Occipital lobe (tissue), 3 donors: ENCODE measurements at places on chromosomes 2 and 18. TPM values are rescaled to one million over a fixed set of nuclear protein-coding genes. Genes with fewer than 3 reads are reported as not detected.

GRCh38 chr18:66582211-66582610, 21.7 kb downstream of the CDH19 start:
- no peak for DNase-seq

GRCh38 chr18:31581498-31582197, 10.0 kb upstream of the TTR start:
- no peak for DNase-seq

- DNase-seq: no peak
Observed at GRCh38 chr2:238123991-238124470, 14.4 kb upstream of the KLHL30 start.

DNAH7 gene
- 16.5 TPM for total RNA-seq

GRCh38 chr2:20170704-20171250, 54.2 kb downstream of the SDC1 start:
- no peak for DNase-seq

- no peak for DNase-seq
Observed at GRCh38 chr18:55982992-55983391, 395.0 kb upstream of the TCF4 start.

DNA sequence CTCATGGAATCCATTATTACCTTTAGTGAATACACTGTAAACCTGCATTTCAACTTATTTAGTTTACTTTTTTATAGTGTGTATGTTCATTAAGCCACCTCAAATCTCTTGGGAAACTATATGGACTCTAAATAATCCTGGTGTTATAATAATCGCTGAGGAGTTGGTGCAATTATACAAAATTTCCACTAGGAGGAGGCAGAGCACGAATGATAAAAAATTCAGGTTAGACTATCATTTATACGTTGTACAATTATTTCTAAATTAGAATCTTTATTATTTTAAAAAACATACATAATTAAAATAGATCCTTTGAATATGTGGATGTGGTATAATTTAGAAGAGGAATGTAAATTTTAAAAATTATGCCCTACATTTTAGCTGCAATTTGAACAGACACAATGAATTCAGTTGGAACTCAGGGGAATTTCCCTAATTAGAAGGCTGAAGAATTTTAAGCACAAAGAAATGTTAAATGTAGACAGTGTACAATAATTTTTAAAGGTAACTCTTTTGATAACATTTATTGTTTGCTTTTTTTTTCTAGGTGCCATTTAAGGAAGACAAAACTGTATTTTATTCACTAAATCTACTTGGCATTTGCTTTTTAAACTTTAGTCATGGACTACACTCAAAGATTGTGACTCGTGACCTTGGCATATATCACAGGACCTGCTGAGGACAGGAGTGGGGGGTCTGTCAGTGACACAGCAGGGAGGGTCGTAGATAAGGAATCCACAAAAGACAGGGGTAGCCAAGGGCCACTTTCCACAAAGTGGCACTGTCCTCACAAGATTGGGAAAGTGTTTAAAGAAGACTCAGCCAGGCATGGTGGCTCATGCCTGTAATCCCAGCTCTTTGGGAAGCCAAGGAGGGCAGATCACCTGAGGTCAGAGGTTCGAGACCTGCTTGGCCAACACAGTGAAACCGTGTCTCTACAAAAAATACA, 45.5 kb downstream of the RAB12 start:
- DNase-seq: no peak

GRCh38 chr2:36530178-36530982, 67.6 kb downstream of the FEZ2 start:
- no peak for DNase-seq

GRCh38 chr2:55965276-55965675, 41.7 kb upstream of the EFEMP1 start:
- DNase-seq: no peak

DNA sequence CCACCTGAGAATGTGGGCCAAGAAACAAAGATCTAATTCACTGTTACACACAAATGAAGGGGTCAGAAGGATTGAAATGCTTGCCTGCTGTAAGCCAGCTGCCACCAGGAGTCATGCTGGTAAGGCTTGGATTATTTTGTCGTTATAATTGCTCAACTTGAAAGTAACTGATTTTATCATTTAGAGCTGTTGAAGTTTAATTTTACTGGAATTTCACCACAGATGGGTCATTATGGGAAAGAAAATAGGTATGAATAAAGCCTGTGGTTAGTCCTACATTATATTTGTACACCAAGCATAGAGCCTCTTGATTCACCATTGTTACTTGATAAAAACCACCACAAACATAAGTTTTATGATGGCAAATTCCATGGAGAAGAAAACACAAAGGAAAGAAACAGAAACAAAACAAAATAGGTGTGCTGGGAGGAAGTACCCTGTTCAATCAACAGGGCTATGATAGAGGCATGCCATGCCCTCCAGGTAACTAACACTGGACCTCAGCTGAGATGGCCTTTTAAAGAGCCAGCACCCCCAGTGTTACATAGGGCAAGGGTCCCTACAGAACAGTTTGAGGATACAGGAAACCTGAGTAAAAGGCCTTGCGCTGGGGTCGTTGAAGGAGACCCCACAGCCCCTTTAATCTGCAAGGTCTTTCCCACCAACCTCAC, 3.0 kb downstream of the CLEC4F start:
- no peak for DNase-seq

DNA sequence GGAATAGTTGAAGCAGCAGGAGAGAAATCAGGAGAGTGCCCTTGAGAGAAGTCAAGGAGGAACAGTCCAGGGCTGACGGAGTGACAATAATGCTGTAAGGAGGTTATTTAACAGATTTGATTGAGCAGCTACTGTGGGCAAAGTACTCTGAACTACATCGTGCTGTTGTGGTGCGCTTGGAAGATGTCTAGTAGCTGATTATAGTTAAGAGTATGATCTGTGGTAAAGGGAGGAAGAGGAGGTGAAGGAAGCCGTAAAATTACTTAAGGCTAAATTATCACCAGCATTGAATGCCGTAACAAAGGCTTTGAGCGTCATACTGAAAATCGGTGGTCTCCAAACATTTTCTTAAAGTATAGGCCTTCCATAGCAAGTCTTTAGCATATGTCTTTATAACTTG, 4.5 kb downstream of the PCBP1 start:
- DNase-seq: no peak

- no peak for DNase-seq
Observed at GRCh38 chr2:54226260-54226659, 29.8 kb downstream of the TSPYL6 start.

- DNase-seq: no peak
Observed at GRCh38 chr2:42850016-42850805, 57.8 kb upstream of the HAAO start.

DNA sequence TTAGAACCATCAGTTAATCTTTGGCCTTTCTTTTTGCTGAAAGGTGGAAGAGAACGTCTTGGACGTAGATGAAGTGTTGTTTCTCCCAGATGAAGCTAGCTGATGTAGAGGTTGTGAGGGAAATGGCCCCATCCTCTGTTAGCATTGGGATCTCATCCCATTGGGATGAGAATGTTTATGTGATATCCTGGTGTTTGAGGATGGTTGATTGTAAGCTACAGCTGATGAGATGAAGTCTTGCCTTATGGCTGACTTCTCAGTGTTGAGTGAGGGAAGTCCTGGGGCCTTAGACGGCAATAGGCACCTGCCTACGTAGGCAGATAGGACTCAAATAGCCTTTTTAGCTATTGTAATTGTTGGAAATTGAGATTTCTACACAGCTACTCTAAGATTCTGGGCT, 211.3 kb downstream of the MYCN start:
- no peak for DNase-seq

REG3A gene
- not detected for total RNA-seq

- DNase-seq: no peak
Observed at GRCh38 chr2:38634684-38635083, 31.2 kb upstream of the GALM start.

DNA sequence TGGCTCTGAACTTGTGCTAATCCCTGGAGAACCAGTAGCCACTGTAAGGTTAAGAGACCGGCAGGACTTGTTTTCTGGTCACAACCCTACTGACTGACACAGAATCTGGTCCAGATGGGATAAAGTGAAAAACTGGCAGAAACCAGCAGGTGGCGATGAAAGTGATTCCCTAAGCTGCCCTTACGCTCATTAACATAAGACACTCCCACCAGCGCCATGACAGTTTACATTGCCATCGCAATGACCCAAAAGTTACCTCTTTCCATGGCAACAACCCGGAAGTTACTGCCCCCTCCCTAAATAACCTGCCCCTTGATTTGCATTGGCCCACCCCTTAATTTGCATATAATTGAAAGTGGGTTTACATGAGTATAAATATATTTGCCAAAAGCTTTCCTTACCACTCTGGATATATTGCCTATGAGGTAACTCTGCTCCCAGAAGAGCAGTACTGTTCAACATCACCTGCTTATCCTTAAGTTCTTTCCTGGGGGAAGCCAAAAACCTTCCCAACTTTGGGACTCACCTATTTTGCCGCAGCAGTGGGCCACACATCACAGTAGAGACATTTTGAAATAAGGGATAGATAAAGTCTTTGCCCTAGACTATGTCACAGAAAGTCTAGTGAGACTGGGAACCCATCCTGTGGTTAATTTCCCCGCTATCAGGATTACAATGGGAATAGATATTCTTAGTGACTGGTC, 35.8 kb upstream of the AFF3 start:
- no peak for DNase-seq

DNA sequence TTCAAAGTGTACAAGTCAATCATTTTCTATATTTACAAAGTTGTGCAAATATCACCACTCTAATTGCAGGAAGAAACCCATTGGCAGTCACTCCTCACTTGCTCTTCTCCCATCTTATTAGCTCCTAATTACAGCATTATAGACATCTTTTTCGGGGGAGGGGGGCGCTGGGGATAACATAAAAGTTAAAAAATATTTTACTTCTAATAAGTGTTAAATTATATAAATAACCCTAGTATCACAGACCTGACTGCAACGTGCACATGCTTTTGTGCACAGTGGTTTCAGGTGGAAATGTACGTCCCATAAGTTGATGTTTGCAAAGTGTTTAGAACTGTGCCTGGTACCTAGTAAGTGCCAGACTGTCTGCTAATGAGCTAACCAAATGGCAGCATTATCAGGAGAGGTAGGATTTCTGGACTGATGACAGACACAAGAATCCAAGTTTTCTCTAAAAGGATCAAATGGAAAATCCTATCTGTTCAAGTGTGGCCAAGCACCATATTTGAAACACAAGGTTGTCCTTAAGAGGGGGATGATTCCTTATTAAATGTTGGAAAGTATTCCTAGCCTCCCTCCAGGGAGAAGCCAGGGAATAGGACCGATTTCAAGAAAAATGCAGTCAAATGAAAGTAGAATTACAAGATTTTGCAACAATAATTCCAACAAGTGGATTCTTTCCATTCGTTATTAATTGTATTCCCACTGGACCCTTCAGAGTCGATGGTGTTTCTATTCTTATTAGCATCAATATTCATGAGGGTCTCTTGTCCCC, 70.0 kb downstream of the ACKR3 start:
- no peak for DNase-seq

DNA sequence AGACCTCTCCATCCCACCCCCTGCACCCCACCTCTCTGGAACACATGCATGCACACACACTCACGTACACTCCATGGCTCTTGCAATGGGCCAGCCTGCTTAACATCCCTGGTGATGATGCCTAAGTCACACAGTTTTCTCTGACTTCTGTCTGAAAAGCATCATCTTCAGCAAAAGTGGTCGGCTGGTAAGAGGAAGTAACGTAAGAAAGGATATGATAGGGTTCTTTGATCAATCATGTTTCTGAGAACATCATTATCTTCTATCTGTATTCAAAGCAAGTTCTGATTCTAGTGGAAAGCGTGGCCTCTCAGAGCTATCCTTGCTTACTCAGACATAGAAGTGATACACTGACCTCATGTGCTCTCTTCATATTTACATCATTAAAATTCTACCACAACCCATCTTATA, 11.4 kb upstream of the NDUFV2 start:
- no peak for DNase-seq
